ENCODE measurements at places on chromosomes 2 and 18. TPM values are rescaled to one million over a fixed set of nuclear protein-coding genes. Genes with fewer than 3 reads are reported as not detected.

DNA sequence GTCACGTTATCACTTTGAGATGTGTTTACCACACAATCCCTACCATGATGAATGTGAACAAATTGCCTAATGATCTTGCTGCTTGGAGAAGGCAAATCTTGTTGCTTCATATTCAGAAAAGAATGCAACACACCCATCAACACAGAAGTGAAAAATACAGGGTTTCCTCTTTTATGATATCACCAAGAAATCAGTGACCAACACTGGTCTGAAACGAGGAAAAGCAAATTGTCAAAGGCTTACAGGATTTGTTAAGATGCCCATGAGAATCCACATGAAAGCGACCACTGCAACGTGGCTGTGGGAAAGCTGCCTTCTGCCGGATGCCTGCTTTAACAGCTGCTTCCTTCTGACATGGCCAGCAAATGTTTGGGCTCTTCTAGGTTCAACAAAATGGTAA lies 397.6 kb upstream of the LRATD1 start:
- no peak overlapping the region for H3K27ac ChIP-seq
- H3K4me1 ChIP-seq: no peaks in the 10 kb centered on the region
- no peak for DNase-seq
- H3K4me3 ChIP-seq: no peak overlapping the region
- H3K27me3 ChIP-seq: no peaks in the 10 kb centered on the region

- no peak overlapping the region for H3K4me3 ChIP-seq
- no peak overlapping the region for H3K27ac ChIP-seq
- H3K4me1 ChIP-seq: no peaks in the 10 kb centered on the region
- no peaks in the 10 kb centered on the region for H3K27me3 ChIP-seq
- DNase-seq: no peak
Observed at GRCh38 chr18:45353530-45353929, 261.7 kb upstream of the SLC14A2 start.

DNA sequence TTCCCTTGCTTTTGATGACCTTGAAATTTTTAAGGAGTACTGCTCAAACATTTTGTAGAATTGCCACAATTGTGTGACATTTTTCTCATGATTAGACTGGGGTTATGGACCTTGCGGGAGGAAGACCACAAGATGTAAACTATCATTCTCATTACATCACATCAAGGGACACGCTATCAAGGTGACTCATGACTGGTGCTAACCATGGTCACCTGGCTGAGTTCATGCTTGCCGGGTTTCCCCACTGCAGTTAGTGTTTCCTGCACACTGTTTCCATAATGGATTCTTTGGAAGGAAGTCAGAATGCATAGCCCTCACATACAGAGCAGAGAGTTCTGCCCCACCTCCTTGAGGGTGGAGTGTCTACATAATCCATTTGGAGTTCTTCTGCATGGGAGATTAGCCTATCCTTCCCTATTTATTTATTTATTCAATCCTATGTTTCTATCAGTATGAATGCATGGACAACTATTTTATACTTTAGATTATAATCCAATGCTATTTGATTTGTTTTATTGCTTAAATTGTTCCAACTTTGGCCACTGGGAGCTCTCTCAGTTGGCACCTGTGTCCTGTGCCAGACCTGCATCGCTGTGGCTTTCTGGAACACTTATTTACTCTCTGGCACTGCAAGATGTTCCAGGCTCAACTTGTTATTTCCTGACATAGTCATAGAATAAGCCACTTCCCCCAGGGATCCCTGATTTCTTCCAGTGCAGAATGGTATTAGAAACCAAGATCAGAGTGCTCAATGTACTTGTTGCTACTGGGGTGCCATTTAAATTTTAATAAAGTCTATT lies 6.0 kb downstream of the MC2R start:
- no peaks in the 10 kb centered on the region for H3K36me3 ChIP-seq
- H3K4me3 ChIP-seq: no peak overlapping the region
- H3K27ac ChIP-seq: no peak overlapping the region
- no peaks in the 10 kb centered on the region for H3K27me3 ChIP-seq

DNA sequence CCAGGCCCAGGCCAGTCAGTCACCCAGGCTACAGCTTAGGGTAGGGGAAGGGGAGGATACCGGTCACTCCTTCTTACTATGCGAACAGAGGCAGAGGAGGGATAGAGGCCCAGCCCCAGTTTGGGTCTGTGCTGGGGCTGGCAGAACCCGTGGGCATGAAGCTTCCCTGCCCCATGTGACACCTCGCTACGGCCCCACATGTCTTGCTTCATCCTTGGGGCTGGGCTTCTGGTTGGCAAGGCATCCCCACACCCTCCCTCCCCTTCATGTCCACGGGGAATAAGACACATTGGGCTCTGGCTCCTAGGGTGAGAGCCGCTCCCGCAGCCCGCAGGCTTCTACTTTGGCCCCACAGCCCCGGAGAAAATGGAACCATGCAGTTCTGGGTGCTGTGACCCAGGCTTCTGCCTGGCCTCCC lies 32.4 kb downstream of the HS1BP3 start:
- H3K27me3 ChIP-seq: no peaks in the 10 kb centered on the region
- H3K4me1 ChIP-seq: peaks cover 53% of the 10 kb centered on the region
- peaks cover 14% of the 10 kb centered on the region for H3K36me3 ChIP-seq
- H3K4me3 ChIP-seq: no peak overlapping the region
- H3K27ac ChIP-seq: peak overlapping the region; percentile 100
- no peak for DNase-seq

DNA sequence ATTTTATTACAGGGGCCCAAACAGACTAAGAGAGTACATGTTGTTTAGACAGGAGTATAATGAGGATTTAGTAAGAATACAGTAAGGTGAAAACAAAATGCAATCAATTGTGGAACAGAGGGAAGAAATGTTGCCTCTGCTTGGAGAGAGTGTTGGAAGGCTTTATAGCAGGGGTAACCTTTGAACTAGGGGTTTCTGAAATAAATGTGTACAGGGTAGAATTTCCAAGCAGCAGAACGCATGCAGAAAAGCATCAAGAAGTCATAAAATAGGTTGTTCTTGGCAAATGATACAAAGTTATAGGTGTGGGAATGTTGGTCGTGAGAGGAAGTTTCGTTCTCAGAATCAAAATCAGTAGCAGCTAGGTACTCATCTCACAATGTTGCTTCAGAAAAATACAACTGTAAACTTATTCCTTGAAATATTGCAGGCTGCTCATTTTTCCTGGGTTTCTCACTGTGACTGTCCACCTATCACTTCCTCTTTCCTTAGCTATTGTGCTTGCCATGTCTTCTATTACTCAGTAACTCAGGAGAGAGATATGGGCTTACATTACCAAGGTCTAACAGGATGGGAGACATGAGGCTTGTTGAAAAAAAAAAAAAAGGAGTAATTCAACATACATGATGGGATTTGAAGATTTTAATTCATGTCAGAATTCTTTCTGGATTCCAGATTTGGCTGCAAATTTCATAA lies 17.1 kb upstream of the HNMT start:
- DNase-seq: no peak
- no peak overlapping the region for H3K4me3 ChIP-seq
- H3K4me1 ChIP-seq: no peaks in the 10 kb centered on the region
- H3K36me3 ChIP-seq: no peaks in the 10 kb centered on the region
- no peak overlapping the region for H3K27ac ChIP-seq
- no peaks in the 10 kb centered on the region for H3K27me3 ChIP-seq

- no peak for DNase-seq
- H3K4me3 ChIP-seq: no peak overlapping the region
- no peaks in the 10 kb centered on the region for H3K36me3 ChIP-seq
- H3K27me3 ChIP-seq: no peaks in the 10 kb centered on the region
- no peak overlapping the region for H3K27ac ChIP-seq
Observed at GRCh38 chr2:173783382-173783781, 181.8 kb downstream of the SP3 start.

- H3K36me3 ChIP-seq: peaks cover 14% of the 10 kb centered on the region
- no peaks in the 10 kb centered on the region for H3K4me1 ChIP-seq
- no peak overlapping the region for H3K27ac ChIP-seq
- H3K27me3 ChIP-seq: no peaks in the 10 kb centered on the region
- no peak overlapping the region for H3K4me3 ChIP-seq
- DNase-seq: no peak
Observed at GRCh38 chr2:190920085-190920484, 39.5 kb downstream of the GLS start.

DNA sequence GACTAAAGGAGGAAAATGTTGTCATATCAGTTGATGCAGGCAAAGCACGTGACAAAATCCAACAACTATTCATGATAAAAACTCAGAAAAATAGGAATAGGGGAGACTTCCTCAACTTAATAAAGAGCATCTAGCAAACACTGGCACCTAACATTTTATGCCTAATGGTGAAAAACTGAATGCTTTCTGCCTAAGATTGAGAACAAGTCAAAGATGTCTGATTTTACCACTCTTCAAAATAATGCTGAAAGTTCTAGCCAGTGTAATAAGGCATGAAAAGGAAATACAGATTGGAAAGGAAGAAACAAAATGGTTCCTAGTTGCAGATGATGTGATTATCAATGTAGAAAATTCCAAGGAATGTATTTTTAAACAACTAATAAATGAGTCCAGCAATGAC lies 58.4 kb downstream of the SMAD4 start:
- H3K27ac ChIP-seq: no peak overlapping the region
- no peaks in the 10 kb centered on the region for H3K4me1 ChIP-seq
- H3K4me3 ChIP-seq: no peak overlapping the region
- peaks cover 6% of the 10 kb centered on the region for H3K36me3 ChIP-seq
- no peaks in the 10 kb centered on the region for H3K27me3 ChIP-seq

- no peaks in the 10 kb centered on the region for H3K36me3 ChIP-seq
- no peaks in the 10 kb centered on the region for H3K4me1 ChIP-seq
- DNase-seq: no peak
Observed at GRCh38 chr2:158091647-158092046, 10.0 kb upstream of the UPP2 start.

GRCh38 chr18:3346487-3346886 lies 84.6 kb downstream of the MYL12B start:
- no peak overlapping the region for H3K4me3 ChIP-seq
- H3K4me1 ChIP-seq: no peaks in the 10 kb centered on the region
- H3K27ac ChIP-seq: no peak overlapping the region
- no peaks in the 10 kb centered on the region for H3K27me3 ChIP-seq
- no peaks in the 10 kb centered on the region for H3K36me3 ChIP-seq
- no peak for DNase-seq

DNA sequence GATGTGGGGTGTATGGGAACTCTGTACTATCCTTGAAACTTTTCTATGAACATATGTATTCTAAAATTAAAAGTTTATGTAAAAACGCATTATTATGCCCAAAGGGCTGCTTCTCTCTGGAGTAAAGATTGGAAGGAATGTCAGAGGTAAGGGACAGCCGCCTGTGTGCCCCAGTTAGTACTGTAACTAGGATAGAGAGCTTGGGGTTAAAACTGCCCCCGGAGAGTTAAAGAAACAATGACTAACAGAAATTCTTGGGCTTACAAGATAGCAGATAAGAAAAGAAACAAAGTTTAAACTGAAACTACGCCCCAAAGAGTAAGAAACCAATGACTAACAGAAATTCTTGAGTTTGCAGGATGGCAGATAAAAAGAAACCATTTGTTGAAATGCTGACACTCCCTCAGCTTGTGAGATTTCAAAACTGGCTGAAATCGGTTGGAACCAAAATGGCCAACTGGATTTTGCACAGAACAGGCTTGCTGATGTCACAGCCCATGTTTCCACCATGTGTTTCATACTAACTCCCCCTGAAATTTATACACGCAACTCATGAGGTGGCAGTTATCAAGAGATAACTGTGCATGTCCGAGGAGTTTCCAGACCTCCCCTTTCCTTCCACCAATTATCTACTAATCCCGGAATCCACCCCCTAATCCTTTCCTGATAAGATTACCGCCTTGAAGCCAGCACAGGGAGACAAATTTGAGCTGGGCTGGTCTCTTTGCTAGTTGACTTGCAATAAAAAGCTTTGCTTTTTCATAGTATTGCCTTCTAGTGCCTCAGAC lies 8.7 kb upstream of the TXNDC2 start:
- no peaks in the 10 kb centered on the region for H3K4me1 ChIP-seq
- no peak for DNase-seq
- peak overlapping the region; percentile 20 for H3K27ac ChIP-seq
- no peaks in the 10 kb centered on the region for H3K27me3 ChIP-seq

GRCh38 chr18:48408111-48408726 lies 964 bp downstream of the ZBTB7C start:
- peak overlapping the region; percentile 43 for H3K4me3 ChIP-seq
- DNase-seq: peak; percentile 57
- H3K27me3 ChIP-seq: no peaks in the 10 kb centered on the region
- peaks cover 32% of the 10 kb centered on the region for H3K4me1 ChIP-seq

DNA sequence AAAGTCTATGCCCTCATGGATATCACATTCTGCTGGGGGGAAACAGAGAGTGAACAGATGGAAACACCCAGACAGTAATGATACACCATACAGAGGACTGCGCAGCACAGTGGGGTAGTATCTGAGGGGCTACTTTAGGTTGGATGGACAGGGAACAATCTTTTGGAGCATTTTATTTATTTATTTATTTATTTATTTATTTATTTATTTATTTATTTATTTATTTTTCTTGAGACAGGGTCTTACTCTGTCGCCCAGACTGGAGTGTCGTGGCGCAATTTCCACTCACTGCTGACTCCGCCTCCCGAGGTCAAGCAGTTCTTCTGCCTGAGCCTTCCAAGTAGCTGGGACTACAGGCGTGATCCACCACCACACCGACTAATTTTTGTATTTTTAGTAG lies 89.2 kb downstream of the TGOLN2 start:
- H3K36me3 ChIP-seq: no peaks in the 10 kb centered on the region
- H3K27me3 ChIP-seq: no peaks in the 10 kb centered on the region
- H3K4me3 ChIP-seq: no peak overlapping the region
- no peak for DNase-seq

Gene CRYGC
- total RNA-seq: not detected

Gene STK39
- total RNA-seq: 6.4 TPM

Gene OXER1
- 0.98 TPM for total RNA-seq

Gene CRYGD
- total RNA-seq: not detected

Gene ATP6V1B1
- not detected for total RNA-seq
